ENCODE measurements at places on chromosomes 4 and X.

DNA sequence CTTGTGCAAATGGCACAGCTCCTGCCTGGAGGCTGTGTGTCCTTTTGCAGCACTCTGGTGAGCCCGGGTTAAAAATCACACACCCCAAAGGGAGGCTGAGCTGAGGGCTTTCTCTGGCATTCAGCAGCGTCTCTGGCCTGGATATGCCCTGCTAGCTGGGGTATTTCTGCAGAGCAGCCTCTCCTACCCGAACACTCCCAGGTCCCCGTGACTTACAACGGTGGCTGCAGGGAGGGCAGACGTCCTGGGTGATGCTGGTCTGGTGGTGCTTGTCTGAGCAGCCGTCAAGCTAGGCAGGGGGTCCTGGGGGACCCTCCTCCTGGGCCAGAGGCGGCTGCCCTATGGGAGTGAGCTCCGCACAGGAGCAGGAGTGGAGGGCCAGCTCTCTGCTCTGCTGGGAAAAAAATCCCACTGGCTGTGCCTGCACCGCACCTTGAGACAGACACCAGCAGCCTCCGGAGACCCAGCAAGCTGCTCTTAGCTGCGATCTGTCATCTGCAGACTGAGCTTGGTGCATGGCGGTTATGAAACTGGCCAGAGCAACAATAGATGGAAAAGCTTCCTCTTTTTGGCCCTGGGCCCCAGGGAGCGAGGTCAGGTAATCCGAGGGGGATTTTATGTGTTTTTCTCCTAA is 41.3 kb upstream of the ASMTL start:
- DNase-seq = no peak

DNA sequence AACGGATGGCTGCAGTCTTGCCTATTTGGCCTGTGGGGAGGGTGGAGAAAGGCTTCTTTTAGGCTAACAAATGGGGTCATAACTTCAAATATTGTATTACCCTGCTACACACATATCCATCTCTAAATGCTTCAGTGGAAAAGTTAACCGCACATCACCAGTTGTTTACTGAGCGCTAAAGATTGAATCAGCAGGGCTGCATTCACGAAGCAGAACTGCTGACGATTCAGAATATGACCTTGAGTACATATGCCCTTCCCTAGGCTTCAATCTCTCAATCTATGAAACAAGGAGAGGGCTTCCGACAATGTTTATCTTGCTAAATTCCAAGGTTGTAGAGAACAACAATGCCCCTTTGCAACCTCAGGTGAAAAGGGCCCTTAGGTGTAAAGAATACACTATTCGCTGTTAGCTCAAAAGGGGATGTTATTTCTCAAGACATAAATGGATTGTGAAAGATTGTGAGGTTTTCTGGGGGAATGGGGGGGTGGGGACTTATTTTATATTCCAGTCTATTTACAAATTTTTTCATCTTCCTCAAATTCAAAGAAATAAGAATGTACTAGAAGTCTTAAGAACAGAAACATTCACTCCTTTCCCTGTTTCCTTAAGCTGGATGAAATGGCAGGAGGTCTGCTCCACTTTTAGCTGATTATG is 2.6 kb upstream of the ATP6AP2 start:
- DNase-seq = no peak

- no peak for DNase-seq
Observed at GRCh38 chrX:98448524-98448923, 1564.8 kb downstream of the RPA4 start.

GRCh38 chr4:164779811-164780216 is 25.9 kb downstream of the SMIM31 start:
- peak; percentile 45 for DNase-seq

GRCh38 chr4:19596342-19596741 is 655.4 kb upstream of the SLIT2 start:
- DNase-seq = no peak

GRCh38 chrX:153477364-153477857 is 7.0 kb upstream of the HAUS7 start:
- DNase-seq = no peak

GRCh38 chr4:107500551-107500950 is 219.5 kb downstream of the PAPSS1 start:
- no peak for DNase-seq

DNA sequence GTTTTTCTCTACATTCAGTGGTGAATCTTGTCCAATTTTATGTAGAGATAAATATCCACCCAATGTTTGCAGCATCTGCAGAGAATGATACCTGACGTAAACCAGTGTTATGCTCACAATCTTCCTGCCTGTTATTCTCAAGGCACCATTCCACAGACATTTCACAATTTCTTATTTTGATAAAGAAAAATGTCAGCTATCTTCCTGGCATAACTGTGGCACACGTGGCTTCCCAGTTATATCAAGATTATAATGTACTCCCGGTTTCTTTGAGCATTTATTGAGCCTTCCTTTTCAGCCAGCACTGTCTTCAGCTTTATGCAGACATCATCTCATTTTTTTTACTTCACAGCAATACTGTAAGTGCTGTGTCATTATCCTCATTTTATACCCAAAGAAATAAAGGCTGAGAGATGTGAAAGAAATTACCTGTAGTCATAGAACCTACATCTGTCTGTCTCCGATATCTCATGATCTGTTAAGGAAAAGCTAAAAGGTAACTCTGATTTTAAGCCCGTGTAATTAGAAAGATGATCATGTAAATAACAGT is 1300.8 kb upstream of the TENM3 start:
- DNase-seq = no peak

DNA sequence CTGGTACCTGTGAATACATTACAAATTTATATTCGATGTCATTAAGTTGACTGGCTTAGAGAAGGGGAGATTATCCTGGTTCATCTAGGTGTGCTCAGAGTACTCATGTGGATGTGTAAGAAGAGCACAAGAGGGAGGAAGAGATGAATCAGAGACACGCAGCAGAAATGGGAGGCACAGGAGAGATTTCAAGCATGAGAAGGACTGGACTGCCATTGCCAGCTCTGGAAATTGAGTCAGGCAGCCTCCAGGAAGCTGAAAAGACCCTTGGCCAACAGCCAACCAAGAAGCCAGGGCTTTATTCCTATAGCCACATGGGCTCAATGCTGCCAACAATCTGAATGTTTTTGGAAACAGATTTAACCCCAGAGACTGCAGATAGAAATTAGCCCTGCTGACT is 1390.0 kb downstream of the STIM2 start:
- DNase-seq = no peak

- peak; percentile 27 for DNase-seq
Observed at GRCh38 chrX:72100824-72101351, 30.8 kb downstream of the RTL5 start.

- peak; percentile 66 for DNase-seq
Observed at GRCh38 chrX:153909024-153909979, 4.8 kb downstream of the AVPR2 start.

DNA sequence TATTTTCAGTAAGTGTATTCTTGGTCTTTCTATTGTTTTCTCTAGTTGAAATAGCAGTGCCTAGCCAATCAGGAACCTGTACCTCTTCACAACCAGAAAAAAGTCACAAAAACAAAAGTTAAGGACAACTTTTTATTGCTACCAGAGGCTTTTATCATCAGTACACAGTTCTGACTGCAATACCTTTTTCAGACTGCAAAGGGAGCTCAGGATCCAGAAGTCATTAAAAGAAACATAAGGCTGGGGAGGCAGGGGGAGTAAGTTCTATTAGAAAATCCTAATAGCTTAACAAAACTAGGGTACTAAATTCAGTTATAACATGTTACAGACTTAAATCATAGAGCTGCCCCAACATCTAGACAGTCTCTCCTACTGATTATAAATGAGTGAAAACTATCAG is 28.8 kb downstream of the CCNI start:
- DNase-seq = no peak

- no peak for DNase-seq
Observed at GRCh38 chrX:72569786-72570185, 2.9 kb downstream of the HDAC8 start.

DNA sequence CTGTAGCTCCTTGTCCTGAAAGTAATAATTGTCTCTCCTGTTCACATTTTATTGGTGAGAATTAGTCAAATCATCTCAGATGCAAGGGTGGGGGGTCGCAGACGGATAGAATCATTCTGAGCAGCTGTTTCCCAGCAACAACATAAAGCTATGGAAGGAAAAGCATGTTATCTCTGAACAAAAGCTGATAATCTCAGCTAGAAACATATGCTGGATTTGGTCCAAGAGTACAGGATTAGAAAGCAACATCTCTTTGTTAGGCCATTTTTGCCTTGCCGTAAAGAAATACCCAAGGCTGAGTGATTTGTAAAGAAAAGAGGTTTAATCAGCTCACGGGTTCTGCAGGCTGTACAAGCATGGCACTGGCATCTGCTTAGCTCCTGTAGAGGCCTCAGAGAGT is 472.8 kb upstream of the BOD1L1 start:
- no peak for DNase-seq

DNA sequence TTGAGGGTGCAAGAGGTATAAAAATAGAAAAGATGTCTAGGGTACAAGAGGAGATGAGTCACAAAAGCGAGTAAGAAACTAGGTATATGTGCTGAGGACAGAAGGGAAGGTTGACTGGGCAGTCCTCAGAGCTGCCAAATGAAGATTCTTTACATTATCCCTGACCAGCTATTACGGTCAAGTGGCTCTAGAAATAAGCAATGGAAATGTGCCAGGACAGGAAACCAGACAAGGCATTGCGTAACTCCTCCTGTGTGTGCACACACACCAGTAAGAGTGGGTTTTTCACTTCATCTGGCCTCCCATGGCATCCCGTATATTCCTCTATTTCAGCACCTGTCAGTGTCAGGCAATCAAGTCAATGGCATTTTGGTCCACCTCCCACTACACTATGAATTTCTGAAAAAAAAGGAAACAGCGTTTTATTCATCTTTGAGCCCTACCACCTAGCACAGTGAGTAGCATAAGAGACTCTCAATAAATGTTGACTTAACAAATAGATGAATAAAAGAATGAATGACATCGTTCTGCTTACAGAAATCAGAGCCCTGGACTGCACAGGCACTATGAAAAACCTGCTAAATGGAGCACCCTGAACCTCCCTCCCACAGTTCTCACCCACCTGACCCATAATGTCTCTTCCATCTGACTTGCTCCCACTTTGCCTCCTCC is 62.6 kb upstream of the KLF3 start:
- no peak for DNase-seq

DNA sequence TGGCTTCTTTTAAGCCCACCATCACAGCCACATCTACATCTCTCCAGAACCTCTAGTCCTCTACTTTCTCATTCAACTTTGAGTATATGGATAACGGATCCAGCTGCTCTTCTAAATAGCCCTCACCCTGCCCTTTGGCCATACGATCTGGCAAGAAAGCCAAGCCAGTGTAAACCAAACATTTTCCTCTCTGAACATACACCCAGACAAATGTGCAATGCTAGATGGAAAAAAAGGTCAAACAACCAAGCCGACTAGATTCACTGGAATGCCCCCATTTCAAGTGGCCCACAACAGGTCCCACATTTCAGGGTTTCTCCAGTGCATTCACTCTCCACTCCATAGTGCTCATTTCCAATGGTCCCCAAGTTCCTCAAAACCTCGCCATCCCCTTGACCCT is 24.0 kb downstream of the USP46 start:
- DNase-seq = no peak

DNA sequence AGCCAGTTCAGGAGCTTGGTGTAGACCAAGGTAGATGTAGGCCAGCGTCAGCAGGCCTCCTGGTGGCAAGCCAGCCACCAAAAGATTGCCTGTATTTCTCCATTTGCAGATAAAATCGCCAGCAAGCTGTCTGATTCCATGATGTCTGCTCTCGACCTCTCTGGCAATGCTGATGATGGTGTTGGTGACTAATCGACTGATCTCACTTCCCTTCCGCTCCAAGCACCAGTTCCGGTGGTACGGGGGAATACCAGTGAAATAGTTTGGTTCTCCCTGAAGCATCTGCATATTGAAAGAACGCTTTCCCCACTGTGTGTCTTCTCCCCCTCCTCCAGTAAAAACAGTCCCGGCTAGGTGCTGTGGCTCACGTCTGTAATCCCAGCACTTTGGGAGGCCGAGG is 30.4 kb downstream of the GNL3L start:
- no peak for DNase-seq

DNA sequence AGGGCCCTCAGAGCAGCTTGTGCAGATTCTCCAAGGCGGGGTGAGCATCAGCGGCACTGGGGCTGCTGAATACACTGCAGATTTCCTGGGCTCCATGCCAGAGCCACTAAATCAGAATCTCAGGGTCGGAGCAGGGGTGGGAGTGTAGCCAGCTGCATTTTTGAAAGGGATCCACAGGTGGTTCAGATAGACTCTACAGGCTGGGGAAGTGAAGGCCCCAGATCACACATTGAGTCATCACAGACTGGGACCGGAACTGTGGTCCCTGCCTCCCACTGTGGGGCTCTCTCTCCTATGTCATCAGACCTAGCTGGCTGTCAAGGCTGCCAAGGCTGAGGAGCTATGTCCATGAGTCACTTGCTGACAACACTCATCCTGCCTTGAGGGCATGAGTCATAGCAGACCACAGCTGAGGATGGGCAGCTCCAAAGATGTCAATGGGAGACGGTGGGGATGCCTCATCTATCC is 162.3 kb upstream of the MAMLD1 start:
- DNase-seq = peak; percentile 43

DNA sequence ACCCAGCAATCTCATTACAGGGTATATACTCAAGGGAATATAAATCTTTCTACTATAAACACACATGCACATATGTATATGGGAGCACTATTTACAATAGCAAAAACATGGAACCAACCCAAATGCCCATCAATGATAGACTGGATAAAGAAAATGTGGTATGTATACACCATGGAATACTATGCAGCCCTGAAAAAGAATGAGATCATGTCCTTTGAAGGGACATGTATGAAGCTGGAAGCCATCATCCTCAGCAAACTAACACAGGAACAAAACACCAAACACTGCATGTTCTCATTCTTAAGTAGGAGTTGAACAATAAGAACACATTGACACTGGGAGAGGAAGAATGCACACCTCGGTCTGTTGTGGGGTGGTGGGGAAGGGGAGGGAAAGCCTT is 80.6 kb upstream of the TBX22 start:
- no peak for DNase-seq

DNA sequence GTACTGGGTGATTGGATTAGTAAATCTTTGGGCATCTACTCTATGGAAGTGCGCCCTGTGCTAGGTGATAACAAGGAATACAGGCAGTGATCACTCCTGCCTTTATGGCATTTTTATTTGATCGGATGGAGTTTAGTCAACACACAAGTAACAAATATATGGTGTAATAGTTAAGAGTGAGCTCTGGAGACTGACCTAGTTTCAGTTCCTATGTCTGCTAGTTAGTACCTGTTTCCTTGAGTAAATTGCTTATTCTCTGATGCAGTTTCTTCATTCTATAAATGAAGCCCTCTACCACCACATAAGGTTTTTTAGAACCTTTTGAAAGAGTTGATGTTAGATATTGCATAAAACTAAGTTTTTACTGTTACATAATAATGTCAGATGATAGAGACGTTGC is 134.6 kb downstream of the KDM6A start:
- DNase-seq = peak; percentile 26
